LNCaP clone FGC (cell line): ENCODE measurements at places on chromosomes 2 and 18.

- DNase-seq, result no peak
Measured at GRCh38 chr2:100833331-100833730, 13.4 kb downstream of the NPAS2 start.

- no peak for DNase-seq
Measured at GRCh38 chr18:12531749-12532148, 124.0 kb downstream of the PRELID3A start.

- DNase-seq, result no peak
Measured at GRCh38 chr2:8435608-8436007, 246.2 kb upstream of the ID2 start.

- DNase-seq, result no peak
Measured at GRCh38 chr2:17540813-17541530, 476 bp downstream of the VSNL1 start.

GRCh38 chr2:56009758-56010458, 86.3 kb upstream of the EFEMP1 start:
- DNase-seq, result no peak

- no peak for DNase-seq
Measured at GRCh38 chr2:69436596-69436937, 668 bp downstream of the NFU1 start.

DNA sequence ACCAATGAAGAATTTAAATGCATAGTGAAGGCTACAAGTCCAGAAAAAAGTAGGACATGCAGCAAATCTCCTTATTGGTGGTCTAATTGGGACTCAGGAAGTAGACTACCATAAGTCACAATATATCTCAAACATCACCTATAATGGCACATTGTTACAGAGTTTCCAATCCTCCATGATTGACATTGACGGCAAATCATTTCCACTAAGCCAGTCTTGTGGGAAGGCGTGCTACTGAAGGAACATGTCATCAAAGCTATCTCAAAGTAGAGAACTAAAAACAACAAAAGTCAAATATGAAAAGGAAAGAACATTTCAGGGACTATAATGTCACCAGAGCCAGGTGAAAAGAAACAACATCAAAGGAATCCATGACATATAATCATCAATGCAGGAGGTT, 166.4 kb upstream of the PID1 start:
- DNase-seq, result no peak

DNA sequence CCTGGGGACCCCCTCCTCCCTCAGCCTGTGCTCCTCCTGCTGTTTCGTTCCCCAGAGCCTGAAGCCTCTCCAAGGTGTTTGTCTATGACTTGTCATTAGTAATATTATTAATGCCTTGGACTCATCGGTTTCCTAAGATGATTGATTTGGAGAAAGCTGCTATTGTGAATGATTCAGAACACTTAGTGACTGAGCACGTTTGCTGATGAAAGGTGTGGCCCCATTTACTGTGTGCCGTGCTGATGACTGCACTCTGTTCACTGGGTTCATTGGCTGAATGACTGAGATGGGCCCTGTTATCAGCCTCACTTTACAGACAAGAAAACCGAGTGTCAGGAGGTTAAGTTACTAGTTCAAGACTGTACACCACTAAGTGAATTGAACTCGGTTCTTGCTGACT, 111.4 kb downstream of the SPP2 start:
- no peak for DNase-seq

DNA sequence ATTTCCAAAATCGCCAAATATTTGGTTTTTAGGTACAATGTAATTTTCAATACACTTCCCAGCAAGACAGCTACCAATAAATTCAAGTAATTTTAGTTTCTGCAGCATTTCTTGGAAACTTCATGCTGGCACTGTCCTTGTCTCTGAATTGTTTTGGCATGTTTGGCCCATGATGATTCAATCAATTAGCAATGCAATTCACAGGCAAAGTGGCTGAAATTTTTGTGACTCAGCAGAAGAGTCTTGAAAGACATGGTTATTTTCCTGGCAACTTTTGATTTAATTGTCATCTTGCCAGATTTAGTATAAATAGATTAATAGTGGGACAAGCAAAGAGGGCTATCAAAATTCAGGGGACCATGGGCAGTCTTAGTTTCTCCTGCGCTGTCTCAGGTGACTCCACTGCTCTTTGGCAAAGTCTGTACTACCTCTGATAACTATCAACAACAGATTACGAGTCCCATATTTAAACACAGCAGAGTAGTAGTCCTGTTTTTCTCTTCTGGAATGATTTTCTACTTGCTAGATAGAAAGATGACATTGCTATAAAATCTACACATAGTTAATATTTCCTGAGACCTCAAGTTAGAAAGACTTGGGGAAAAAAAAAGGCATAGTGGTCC, 88.9 kb upstream of the CYP26B1 start:
- no peak for DNase-seq

DNA sequence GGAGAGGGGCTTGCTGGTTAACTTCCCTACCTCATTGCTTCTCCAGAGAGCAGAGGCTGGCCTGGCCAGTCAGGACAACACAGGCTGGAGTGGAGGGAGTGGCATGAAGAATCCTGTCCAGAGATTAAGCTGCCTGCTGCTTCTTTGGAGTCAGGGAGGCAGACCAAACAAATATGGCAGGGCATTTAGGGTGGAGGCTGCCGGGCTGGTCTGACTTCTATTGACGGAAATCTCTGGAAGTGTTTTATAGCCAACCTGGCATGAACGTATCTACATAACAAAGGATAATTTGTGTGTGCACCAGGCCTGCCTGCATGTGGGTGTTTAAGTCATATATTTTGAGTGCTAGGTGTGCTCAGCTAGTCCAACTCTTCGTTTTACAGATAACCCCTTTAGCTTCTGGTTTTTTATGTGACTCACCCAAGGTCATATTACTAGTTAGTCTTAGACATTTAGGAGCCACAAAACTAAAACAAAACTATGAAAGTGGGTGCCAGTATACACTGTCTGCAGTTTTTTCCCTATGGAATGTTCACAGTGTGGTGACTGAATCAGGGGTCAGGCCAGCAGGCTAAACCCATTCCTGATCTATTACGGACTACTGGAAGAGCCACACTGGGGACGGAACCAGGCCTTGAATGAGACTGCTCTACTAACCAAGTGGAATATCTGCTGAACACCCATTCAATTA, 5.5 kb downstream of the NPC1 start:
- DNase-seq, result no peak
